ENCODE measurements at places on chromosomes 7 and 10.

GRCh38 chr7:152435384-152436110 lies at the start of gene KMT2C:
KMT2C (minus strand) TSS chr7:152436003; CDS start chr7:152435786, 217 bp downstream.
- no peak for DNase-seq

DNA sequence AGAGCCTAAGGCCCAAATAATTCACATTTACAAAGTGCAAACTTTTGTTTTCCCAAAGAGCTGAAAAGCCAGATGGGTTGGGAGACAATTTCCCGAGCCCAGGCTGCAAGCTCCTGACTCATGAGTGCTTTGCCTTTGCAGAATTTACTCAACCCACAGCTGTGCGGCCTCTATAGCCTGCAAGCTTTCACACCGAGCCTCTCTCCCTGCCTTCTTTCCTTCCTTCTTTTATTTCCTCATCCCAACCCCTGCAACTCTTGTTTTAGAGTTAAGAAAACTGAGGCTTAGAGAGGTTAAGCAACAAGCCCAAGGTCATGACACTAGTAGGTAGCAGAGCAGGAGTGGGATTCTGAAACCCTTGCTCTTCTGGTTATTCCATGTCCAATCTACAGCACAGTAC lies 203.0 kb upstream of the GPR26 start:
- DNase-seq, result no peak

- no peak for DNase-seq
These were observed 71.6 kb upstream of the CTBP2 start for GRCh38 chr10:125231813-125232475.

DNA sequence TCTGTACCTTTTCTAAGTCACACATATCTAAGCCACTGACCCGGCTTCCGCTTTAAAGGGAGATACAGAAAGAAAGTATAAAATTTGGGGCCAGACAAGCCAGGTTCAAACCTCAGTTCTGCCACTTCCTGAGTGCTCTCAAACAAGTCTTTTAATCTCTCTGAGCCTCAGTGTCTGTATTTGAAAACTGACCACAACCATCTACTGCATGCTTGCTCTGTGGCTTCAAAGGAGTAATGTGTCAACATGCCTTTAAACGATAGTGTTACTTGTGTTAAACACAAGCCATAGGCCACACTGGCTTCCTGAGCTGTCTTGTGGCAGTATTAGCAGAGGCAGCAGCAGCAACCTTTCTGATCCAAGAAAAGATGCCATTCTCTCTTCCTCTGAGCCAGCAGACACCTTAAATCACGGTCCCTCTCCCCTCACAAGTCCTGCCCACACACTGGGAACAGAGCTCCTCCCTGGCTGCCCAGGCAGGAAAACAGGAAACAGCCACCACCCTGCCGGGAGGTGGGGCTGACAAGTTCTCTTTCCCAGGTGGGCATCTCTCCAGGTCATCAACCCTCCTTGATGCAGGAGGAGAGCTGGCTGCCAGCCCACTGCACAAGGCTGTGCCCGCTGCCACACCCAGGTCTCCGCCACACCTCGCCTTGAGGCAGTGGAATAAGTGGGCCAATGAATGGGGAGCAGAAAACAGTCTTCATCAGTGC lies 10.7 kb downstream of the HIP1 start:
- DNase-seq, result no peak

GRCh38 chr7:111358915-111359314 lies 203.4 kb downstream of the IMMP2L start:
- no peak for DNase-seq

- no peak for DNase-seq
These were observed 137.4 kb downstream of the MYOF start for GRCh38 chr10:93344691-93345090.

- DNase-seq, result no peak
These were observed 390.3 kb downstream of the KCNMA1 start for GRCh38 chr10:77247031-77247990.

GRCh38 chr10:128461991-128462390 lies 335.8 kb upstream of the MKI67 start:
- no peak for DNase-seq

DNA sequence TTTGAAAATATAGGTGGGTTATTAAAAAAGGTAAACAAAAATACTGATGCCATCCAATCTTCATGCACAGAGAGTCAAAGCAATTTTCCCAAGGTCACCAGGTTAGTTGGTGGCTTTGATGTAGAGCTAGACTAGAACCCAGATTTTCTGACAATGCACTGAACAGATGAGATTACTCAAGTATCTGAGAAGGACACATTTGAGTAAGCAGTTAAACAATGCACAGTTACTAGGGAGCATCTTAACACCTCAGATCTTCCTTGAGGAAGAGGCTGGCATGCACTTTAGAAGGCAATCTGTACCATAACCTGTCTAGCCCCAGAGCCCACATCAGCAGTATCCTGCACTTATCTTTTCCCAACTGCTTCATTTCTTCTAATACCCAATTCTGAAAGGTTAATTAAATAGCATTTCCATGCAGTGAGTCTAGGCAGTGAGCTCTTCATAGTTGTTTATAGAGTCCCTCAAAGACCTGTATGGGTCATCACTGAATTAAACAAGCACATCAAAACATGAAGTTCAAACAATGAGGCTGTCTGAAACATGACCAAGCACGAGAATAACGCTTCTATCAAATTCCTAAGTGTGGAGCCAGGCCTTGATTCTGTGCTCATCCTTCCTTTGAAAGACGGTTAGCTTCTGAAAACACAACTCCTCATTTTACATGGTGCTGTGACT lies 38.2 kb upstream of the ANK3 start:
- no peak for DNase-seq

GRCh38 chr7:116214921-116215320 lies 4.6 kb downstream of the TES start:
- DNase-seq, result no peak

All from bone marrow (tissue), 2 donors.